ENCODE measurements at places on chromosomes 2 and 18.

GRCh38 chr2:9980520-9980919 is 29.0 kb downstream of the GRHL1 start:
- no peak for DNase-seq

DNA sequence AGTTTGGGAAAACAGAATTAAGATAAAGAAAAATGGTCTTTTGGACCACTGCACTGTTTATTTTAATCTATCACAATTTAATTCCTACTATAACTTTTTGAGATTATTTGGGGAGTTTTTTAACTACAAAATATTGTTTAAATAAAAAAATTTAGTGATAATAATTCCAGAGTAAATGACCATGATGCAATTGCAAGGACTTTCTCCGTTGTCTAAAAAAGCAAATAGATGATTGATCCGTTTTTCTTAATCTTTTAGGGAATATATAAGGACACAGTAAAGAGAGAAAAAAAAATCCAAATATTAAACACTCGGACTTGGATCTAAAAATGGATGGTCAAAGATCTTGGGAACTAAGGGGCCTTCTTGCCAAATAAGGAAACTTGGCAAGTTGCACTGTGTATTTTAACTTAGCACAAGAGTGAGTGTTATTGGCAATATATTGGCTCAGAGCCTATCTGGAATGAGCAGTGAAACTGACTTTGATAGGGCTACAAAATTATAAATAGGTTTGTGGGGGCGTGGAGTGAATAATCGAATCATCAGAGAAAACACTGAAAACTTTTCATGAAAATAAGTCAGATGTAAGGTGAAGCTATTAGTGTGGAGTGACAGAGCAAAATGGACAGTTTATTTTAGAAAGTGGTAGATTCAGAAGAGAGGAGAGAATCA is 2.0 kb downstream of the MAP3K20 start:
- no peak for DNase-seq

DNA sequence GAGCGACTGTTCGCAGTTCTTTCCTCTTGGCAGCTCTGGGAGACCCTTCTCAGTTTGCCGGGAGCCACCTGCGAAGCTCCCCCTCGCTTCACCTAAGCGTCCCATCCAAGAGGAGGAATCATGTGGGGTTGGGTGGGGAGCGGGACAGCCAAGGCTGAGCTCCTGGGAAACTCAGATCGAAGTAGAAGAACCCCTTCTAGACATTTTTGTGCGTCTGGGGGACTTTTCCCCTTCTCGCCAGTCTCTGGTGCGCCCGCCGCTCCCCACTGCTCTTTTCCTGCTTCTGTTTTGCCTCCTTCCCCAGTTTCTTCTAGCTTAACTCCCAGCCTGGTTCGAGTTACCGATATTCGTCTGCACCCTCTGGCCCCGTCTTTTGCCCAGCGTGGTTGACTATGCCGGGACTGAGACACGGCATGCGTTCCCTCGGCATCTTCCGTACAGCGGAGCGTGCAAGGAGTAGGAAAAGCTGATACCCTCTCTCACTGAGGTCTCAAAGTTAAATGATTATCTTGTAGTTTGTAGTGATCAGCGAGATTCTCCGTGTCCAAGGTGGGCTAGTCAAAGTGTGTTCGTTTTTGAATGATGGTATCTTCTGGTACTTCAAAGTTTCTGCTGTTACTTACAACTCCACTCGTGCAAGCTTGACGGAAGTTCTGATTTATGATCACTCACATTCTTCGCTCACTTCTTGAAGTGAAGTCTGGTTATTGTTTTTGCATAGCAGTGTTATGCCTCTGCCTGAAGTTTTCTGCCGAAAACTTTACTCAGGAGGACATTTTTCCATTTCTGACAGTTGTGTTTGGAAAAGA is 664 bp downstream of the CAMKMT start:
- DNase-seq: peak; percentile 22

- DNase-seq: no peak
Measured at GRCh38 chr18:46334868-46335281, 230.7 kb downstream of the HAUS1 start.

Measured in naive thymus-derived CD8-positive, alpha-beta T cell (primary cell).